ENCODE measurements at places on chromosomes 6 and 20.

- no peak for DNase-seq
These were observed 202.6 kb downstream of the CD109 start for GRCh38 chr6:73898599-73898998.

DNA sequence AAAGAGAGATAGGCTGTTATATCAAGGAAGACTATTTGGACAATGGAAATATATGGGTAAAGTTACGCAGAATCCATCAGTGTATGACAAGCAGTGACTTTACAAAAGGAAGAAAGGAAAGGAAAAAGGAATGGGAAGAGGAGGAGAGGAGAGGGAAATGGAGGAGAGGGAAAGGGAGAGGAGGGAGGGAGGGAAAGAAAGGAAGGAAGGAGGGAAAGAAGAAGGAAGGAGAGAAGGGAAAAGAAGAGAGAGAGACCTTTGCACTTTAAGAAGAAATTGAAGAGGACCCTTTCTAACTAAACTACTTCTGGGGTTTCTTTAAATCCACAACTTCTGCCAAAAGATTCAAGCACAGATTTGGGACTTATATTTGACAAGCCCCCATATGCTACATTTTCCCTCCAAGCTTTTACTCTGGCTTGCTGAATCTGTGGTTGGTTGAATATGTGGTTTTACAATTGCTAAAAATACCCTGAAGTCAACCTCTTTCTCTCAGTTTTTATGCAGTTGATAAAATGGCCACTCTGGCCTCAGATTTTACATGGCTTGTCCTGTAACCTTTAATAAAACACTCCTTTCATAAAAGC, 120.8 kb upstream of the RAB32 start:
- no peak for DNase-seq

DNA sequence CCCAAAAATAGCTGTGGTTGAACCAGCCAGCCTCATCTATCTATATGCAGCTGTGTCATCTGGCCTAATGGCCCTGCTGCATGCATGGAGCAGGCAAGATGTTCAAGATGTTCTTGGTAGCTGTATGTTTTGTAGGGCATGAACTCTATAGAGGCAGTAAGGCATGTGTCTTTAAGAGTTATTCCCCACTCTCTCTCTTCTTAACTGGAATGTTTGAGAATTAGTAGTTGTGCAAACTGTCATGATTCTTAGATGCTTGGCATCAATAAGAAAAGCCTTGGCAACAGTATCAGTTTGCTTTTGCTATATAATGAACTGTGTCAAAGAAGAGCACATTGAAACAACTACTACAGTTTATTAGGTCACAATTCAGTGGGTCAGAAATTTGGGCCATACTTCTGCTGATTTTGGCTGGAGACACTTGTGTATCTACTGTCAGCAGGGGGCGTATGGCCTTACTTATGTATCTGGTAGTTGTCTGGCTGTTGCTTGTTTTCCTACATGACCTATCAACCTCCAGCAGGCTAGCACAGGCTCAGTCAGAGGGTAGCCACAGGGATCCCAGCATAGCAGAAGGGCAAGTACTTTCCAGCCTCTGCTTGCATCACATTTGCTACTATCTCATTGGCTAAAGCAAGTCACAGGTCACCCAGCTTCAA, 56.1 kb upstream of the LAMP5 start:
- DNase-seq: no peak

DNA sequence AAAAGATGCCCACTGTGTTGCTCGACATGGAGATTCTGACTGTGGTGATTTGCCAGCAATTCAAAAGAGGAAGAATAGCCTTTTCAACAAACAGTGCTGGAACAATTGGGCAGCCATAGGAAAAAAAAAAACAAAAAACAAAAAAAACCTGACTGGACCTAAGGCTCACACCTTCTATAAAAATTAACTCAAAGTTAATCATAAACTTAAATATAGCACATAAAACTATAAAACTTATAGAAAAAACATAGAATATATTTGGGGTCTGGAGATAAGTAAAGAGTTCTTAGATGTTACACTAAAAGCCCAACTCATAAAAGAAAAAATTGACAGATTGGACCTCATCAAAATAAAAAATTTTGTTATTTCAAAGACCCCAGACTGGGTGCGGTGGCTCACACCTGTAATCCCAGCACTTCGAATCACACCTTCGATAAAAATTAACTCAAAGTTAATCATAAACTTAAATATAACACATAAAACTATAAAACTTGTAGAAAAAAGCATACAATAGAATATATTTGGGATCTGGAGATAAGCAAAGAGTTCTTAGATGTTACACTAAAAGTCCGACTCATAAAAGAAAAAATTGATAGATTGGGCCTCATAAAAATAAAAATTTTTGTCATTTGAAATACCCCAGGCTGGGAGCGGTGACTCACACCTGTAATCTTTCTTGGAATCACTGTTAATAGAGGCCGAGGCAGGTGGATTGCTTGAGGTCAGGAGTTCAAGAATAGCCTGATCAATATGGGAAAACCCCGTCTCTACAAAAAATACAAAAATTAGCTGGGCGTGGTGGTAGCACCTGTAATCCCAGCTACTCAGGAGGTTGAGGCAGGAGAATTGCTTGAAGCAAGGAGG, 115.6 kb upstream of the FAM83B start:
- no peak for DNase-seq

DNA sequence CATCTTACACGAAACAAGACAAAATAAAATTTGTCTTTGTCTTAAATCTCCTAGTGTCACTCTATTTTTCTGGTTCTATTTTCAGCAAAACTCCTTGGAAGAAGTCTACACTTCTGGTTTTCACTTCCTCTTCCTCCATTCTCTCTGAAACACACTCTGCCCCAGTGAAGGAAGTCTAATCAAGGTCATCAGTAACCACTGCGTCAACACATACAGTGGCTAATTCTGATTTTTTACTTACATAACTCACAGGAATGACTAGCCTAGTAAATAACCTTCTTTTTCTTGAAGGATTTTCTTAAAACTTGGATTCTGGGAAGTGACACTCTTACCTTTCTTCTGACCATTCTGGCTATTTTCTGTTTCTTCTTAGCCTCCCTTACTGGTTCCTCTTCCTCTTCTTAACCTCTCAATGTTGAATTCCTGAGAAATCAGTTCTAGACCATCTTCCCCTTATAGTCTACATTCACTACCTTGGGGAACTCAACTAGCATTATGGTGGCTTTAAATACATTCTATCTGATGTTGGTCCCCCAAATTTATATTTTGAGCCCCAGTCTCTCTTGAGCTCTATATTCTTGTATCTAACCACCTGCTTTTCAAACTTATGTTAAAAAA, 37.5 kb downstream of the AIG1 start:
- DNase-seq: peak; percentile 10

DNA sequence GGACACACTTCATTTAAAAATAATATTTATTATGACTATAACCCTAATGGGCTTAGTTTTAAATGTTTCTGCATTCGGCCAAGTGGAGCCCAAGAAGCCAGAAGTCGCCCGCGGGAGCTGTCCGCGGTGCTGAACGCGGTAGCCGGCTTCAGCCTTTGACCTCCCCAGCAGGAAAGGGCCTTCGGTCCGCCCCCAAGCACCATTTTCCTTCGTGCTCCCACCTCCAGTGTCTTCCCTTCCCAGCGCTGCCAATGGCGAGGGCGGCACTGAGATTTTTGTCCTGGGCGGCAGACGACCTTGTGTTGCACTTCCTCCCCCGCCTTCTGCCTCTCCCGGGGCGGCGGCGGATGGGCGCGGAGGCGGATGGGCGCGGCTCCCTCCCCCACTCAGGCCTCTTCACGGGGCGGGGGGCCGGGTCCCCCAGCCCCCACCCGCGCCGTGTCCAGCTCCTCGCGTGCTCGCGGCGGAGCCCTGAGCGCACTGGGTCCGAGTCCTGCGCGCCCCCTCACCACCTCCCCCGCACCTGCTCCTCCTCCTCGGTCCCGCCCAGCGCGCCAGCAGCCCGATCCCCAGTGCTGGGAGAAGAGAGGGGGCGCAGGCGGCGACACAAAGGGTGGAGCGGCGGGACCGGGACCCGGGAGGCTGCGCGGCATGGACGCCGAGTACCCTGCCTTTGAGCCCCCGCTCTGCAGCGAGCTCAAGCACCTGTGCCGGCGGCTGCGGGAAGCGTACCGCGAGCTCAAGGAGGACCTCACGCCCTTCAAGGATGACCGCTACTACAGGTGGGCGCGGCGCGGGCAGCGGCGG, 23.6 kb upstream of the TMEM181 start:
- peak; percentile 64 for DNase-seq

GRCh38 chr6:17679726-17680125, 27.0 kb downstream of the NUP153 start:
- DNase-seq: no peak

GRCh38 chr20:19251958-19252357, 39.5 kb downstream of the SLC24A3 start:
- DNase-seq: no peak

DNA sequence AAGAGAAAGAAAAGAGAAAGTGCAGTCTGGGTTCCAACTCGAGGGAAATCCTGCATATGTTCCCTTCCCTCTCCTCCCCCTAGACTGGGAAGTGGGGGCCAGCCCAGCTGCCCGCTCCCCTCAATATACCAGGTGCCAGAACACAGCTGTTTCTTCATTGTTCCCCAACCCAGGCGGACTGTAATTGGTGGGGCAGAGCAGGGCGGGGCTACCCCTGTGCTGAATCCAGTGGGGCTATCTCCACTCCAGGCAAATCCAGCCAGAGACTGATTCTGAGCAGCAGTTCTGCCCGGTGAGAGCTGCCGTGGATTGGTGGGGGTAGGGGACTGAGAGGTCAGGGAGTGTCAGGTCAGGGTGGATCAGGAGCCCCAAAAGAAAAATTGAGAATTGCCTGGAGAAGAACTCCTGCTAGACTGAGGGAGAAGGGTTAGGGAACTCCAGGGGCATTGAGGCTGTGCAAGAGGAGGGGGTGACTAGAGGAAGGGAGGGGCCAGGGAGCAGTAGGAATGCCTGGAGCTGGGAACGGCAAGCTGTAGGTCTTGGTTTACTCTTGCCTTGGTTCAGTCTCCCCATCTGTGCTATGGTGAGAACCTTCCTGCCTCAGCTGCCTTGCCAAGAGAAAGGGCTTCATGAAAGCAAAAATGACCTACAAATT, at the start of gene MYMX:
Gene MYMX (plus strand): TSS at position 250 of the 655 bp plus-strand sequence. CDS start 546 bp downstream, outside the sequence.
- DNase-seq: no peak

- no peak for DNase-seq
These were observed 18.7 kb downstream of the SIRT5 start for GRCh38 chr6:13593103-13593502.

DNA sequence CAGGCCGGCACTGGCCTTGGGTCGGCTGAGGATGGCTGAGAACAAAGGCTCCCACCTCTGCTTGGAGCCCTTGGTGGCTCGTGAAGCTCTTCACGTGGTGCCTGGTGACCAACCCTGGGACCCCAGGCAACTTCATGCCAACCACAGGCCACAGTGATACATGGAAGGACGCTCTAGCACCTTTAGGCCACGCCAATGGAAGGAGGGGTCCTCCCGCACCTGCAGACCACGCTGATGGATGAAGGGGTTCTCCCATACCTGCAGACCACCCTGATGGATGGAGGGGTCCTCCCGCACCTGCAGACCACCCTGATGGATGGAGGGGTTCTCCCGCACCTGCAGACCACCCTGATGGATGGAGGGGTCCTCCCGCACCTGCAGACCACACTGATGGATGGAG, 62.5 kb downstream of the ERMARD start:
- DNase-seq: no peak

DNA sequence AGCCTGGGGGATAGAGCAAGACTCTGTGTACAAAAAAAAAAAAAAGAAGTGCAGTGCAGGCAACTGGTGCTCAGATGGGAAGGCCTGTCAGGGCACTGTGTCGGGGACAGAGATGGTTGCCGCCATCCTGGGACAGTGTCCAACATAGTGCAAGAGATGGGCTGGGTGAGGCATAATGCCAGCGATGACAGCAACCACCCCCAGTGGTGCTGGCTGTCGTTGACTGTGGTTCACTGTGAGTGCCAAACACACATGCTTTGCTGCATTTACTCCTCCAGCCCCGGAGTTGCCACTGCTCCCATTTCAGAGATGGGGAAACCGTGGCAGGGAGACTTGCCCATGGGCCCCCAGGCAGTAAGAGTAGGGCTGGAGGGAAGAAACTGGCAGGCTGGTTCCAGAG, 5.2 kb upstream of the C20orf203 start:
- DNase-seq: no peak

- no peak for DNase-seq
These were observed 344.5 kb downstream of the KIF16B start for GRCh38 chr20:16228722-16229121.

DNA sequence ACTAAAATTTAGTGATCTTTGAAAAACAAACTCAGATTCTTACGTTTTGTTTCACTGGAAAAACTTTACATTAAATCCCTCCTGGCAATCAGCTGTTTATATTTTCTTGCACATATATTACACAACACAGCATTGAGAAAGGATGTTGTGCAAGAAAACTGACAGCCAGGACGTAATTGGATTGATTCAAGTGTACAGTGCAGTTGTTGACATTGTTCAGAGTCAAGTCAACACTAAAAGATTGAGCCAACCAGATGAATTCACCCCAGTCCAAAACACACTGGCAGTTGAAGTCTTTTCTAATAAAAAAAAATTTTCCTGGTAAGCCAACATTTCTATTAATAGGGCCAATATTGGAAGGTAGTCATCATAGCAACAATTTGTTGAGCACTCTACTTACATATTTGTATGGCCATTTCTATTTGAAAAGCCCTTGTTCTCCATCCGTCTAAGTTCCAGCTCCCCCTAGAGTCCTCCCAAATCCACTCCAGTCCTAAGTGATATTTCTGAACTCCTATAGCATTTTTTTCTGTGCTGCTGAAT, 20.9 kb upstream of the VNN1 start:
- DNase-seq: no peak

- peak; percentile 87 for DNase-seq
These were observed 38.6 kb upstream of the GGTLC1 start for GRCh38 chr20:24027229-24027628.

DNA sequence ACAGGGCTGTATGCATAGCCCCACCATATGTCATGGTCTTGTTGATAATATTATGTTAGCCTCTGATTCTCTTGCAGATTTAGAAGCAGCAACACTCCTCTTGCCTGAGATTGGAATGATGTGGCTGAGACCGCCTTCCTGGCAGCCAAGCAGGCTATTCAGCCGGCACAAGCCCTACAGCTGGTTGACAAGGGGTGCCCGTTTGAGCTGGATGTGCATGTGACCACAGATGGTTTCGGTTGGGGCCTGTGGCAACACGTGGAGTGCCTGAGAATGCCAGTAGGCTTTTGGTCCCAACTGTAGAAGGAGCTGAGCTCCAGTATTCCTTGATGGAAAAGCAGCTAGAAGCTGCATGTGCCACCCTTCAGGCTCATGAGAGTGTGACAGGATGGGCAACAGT, 303.6 kb upstream of the POU3F2 start:
- no peak for DNase-seq

GRCh38 chr6:45816674-45817297, 198.9 kb downstream of the CLIC5 start:
- DNase-seq: no peak

DNA sequence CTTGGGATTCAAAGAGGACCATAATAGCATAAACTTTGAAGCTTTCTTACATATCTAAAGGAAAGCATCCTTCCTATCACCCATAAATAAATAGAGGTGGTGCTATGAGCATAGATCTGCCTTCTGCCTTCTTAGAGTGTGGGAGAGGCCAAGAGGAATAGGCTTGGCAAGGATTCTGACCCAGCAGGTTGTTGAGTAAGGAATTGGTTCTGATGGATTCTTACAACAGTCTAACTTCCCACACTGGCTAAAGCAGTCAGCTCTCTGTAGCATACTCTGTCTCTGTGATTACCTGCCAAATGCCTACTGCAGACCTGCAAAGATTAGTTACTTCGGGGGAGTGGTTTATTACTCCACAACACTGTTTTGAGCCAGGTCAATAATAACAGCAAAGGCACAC, 198.0 kb upstream of the RAB32 start:
- no peak for DNase-seq

- DNase-seq: no peak
These were observed 21.5 kb downstream of the TUBB2B start for GRCh38 chr6:3205913-3206312.

- no peak for DNase-seq
These were observed 98.2 kb upstream of the HDGFL1 start for GRCh38 chr6:22471132-22471690.
